ENCODE measurements at places on chromosomes 6 and 20. TPM values are rescaled to one million over a fixed set of nuclear protein-coding genes. Genes with fewer than 3 reads are reported as not detected.

WFDC9 gene
- total RNA-seq = not detected

GHRH gene
- not detected for total RNA-seq

ME1 gene
- 9.0 TPM for total RNA-seq

CST7 gene
- total RNA-seq = not detected

DDX43 gene
- 1.6 TPM for total RNA-seq

All from placental epithelial cell (primary cell).